SIG-M5 (cell line): ENCODE measurements at places on chromosomes 6 and 20.

- no peak for DNase-seq
These were observed 37.7 kb upstream of the PXDC1 start for GRCh38 chr6:3789018-3789895.

GRCh38 chr6:32933661-32934085, 7.2 kb downstream of the HLA-DMB start:
- DNase-seq: no peak

DNA sequence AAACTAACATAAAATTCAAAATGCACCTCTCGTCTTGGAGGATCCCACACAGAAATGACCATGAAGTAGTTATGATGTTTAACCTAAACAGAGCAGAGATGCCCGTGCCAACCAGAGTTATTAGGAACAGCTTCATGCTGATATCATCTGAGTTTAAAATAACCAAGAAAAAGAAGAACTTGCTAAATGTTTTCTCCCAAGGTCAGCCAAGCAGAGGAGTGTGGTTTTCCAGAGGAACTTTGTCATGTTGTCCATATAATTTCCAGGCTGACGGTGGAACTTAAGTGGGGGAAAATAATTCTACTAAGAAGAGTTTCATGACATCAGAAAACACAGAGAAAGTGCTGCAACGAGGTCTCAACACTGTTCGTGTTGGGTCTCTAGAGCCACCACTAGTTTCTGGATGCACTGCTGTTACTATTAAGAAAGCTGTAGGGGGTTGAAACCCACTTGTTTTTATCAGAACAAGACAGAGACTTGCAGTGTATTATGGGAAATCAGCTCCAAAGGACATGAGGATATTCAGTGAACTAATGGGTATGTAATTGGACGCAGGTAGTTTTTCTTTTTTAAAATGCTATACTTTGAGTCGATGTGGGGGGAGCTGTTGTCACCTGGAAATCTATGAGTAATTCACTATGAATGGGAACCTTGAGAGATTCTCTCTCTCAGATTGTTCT, 5.2 kb downstream of the AGPAT4 start:
- DNase-seq: no peak

DNA sequence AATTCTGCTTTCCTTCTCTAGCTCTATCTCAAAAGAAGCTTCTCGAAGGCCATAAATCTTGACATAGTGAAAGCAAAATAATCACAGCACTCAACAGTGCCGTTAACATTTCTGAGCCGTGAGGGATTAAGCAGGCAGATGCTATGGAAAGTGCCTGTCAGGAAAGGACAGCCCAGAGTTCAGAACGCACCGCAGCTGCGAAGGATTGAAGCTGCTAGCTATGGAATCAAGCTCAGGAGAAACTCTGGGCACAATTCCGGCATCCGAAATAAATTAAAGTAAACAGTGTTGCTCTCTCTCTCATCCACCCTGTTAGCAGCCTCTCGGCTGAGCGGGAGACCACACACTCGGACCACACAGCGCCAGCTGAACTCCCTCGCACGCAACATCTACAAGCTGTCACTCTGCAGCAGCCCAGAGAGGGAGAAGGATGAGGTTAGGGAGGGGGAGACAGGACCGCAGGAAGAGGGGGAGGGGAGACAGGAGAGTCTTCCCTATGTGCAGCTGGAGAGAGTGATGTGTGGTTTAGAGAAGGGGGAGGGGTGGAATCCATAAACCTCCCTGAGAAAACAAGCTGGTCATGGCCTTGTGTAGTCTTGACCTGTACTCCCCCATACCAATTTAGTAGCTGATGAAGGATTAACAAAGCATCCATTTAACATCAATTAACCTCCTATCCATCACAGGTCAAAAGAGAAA, 9.0 kb downstream of the EXOC2 start:
- DNase-seq: no peak

- DNase-seq: no peak
These were observed 4.6 kb upstream of the ZNF184 start for GRCh38 chr6:27477318-27478013.

DNA sequence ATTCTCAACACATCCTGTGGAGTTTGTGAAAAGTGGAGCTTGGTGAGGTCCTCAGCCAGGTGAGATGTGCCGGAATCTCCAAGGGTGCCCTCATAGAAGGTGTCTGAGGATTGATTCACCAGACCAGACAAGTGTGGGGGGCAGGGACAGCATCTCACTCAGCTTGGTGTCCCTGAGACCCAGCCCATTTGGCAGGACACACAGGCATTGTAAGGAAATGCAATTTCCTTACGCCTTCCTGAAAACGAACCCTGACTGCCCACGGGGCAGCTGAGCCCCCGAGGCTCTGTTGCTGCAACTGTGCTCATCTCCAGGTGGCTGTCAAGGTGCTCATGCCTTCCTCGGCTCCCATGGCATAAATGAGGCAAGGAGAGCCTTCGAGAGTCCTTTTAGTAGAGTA, 33.4 kb downstream of the FOXC1 start:
- no peak for DNase-seq

DNA sequence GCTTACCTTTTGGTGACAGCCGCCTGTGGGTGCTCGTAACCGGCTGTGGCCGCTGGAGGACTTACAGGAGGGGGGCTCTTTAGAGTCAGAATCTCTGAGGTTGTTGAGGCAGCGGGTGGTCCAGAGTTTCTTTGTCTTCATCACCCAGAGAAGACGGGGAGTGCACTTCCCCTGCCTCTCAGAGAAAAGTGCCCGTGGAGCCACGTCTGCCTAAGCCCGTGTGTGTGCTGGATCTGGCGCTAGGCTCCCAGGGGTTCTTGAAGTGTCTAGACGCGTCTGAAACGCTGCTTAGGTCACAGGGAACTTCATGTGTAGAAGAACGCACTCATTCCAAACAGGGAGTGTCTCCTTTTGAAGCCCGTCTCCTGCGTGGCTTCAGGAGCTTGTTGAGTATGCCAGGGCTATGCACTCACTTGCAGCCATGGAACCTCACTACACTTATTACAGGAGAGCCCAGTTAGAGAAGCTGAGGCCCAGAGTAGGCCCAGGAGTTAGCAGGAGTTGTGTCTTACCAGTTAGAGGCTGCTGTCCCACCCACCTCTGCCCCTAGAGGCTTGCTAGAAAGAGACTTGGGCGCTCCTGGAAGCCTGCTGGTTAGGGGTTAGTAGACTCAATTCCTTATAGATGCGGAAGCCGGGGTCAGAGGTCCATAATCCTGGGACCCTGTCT, 1.3 kb downstream of the LSM14B start:
- no peak for DNase-seq

- DNase-seq: no peak
These were observed 878 bp upstream of the HLA-DMA start for GRCh38 chr6:32953775-32954174.

- DNase-seq: no peak
These were observed 251.8 kb upstream of the OPRM1 start for GRCh38 chr6:153787341-153787606.

GRCh38 chr20:58765780-58766179, 73.2 kb downstream of the NPEPL1 start:
- DNase-seq: no peak

- DNase-seq: no peak
These were observed 289.4 kb upstream of the STXBP5 start for GRCh38 chr6:146914489-146915483.

GRCh38 chr6:16140607-16141006, 11.7 kb downstream of the MYLIP start:
- no peak for DNase-seq

DNA sequence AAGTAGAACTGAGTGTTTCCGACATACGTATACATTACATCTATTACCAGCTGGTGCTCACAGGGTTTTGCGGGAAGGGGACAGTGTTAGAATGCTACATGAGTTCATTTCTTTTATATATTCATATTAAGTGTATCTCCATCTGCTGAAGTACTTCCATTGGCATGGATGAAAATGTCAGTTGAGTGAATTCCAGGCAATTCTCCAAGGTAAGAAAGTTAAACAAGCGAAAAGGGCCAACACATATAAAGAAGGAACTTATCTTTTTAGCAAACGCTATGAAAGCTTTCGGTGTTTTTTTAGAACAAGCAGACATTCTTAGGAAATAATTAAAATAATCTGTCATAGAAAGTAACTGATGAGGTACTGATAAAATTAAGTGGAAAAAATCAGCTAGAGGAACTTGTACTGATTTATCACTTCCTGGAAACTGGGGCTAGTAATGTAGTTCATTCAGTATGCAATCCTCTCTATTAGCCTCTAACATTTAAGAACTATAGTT, 34.6 kb downstream of the RNF146 start:
- DNase-seq: no peak

DNA sequence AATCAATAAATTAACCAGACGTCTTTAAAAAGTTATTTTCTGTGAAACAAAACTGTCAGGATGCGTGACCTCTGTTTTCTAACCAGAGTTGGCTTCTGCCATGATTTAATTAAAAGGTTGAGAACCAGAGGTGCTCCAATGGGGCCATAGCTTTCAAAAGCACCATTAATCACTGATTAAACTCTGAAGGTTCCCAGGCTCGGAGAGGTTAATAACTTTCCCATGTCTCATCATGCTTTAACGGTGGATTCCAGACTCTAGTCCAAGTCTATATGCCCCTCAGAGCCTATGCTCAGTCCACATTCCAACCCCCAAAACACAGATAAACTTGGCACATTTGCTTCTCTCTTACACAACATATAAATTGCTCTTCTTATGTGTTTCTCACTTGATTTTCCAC, 95.5 kb downstream of the SNAP91 start:
- no peak for DNase-seq

DNA sequence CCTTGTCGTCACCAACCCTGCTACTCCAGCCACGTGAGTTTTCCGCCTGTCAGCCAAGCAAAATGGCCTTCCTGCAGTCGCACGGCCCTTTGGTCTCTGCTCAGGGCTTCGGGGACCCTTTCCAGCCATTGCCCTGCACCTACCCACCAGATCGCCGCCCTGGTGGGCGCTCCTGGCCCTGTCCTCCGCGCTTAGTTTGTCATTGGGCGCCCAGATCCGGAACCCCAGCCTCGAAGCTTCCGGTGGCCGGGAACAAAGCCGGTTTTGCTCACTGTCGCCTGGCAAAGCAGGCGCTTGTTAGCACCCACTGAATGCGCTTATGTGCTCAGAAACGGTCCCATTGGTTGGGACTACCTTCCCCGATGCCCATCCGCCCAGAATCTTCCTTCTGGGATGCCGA, 536 bp downstream of the ZFP57 start:
- no peak for DNase-seq

- DNase-seq: no peak
These were observed 926 bp downstream of the MYLIP start for GRCh38 chr6:16129623-16130401.

DNA sequence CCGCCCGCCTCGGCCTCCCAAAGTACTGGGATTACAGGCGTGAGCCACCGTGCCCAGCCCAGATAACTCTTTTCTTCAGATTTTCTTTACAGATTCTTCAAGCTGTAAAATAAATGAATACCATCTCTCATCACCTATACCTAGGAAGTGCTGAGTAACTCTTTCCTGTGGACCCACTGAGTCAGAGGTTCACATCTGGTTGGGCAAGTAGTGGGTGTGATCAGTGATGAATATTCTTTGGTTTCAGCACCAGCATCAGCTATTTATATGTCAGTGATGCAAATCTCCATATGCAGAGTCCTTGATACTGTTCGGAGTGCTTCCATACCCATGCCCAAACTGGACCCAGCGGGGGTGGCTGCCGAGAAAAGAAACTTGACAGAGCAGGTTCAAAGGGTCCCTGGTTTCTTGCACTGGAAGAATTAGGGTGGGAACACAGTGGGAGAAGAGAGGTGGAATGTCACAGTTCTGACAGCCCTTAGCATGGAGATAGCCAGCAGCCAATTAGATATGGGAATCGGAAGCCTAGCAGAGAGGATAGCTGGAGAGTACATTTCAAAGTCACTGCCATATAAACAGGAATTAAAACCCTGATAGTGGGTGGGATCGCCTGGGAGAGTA, 64.9 kb upstream of the DDR1 start:
- DNase-seq: no peak

DNA sequence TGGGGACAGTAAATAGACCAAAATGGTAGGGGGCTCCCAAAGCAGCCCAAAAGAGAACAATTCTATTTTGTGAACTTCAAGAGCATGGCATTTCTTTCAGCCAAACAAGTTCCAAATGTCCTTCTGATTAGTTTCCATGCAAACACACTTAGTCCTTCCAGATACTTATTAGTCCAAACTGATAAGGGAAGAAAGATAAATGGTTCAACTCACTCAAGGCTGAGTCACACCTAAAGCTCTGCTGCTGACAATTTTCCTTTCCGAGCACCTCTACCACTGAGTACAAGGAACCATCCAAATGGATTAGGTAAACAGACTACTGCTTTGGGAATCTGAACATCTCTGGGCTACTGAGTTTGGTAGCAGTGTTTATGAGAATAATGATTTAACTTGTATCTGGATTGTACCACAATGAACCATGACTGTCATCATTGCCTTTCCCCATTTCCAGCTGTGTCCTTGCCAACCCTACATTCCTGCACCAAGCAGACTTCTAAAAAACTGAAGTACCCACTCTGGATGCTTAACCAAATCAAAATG, 71.2 kb downstream of the TNFRSF21 start:
- DNase-seq: no peak

DNA sequence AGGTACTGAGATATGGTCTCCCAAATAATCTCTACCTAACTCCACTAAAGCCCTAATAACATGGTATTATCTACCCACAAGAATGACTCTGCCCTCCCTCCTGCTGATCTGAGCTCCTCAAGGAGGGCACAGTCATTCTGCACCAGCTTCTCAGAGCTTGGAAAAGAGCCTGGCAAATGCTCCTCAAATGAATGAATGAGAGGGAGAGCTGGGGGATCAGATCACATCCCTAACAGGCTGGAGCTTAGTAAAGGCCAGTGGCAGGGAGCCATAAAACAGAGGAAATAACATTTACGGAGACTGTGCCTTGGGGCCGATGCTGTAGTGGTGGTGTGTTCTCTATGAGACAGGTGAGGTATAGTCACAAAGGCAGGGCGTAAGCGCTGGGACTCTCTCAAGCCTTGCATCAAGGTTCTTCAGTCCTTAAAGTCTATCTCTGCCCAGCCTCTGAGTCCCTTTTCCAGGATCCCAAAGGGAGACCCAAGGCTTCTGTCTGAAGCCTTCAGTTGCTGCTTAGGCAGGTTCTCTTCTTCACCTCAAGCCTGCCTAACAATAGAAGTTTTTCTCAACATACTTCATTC, 7.2 kb upstream of the NNAT start:
- no peak for DNase-seq

DNA sequence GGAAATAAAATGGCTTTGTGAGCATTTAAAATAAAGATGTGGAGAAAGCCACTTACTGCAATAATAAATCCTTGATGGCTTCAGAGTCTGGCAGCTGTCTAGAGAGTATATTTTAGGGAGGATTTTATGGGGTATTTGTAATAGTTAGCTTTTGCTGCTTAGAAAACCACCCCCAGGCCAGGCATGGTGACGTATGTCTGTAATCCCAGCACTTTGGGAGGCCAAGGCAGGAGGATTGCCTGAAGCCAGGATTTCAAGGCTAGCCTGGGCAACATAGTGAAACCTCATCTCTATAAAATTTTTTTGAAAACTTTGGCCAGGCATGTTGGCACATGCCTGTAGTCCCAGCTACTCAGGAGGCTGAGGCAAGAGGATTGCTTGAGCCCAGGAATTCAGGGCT, 63.8 kb downstream of the ISM1 start:
- no peak for DNase-seq
